ENCODE measurements at places on chromosomes 4 and X.

DNA sequence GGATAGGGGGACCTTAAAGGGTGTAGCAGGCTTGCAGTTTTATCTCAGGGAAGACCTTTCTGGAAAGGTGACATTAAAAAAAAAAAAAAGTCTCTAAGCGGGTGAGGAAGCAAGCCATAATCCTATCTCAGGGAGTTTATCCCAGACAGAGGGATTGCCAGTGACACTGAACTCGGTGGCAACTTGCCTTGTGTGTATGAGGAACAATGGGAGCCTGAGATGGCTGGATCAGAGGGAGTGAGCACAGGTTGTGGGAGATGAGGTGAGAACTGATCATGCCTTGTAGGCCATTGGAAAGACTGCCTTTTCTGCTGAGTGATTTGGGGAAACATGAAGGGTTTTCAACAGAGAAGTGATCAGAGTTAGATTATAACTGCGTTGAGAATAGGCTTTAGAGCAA is 31.1 kb downstream of the DTHD1 start:
- peaks cover 13% of the 10 kb centered on the region for H3K4me1 ChIP-seq
- H3K36me3 ChIP-seq: no peaks in the 10 kb centered on the region
- no peak overlapping the region for H3K27ac ChIP-seq
- no peak for DNase-seq

GRCh38 chrX:121581885-121582284 is 534.5 kb downstream of the GLUD2 start:
- no peak overlapping the region for H3K4me3 ChIP-seq
- no peaks in the 10 kb centered on the region for H3K4me1 ChIP-seq
- H3K36me3 ChIP-seq: no peaks in the 10 kb centered on the region

DNA sequence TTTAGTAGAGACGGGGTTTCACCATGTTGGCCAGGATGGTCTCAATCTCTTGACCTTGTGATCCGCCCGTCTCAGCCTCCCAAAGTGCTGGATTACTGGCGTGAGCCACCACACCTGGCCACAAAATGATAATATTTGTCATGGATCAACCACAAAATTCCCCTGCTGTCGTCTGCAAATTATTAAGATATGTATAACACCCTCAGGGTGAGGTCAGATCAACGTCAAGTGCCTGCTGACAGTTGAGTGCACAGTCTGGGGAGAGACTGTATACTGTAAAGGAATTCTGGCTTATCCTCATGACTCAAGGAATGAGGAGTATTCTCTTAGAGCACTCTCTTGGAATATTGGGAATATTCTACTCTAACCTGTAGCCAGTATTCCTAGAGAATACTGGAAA is 11.2 kb downstream of the EPGN start:
- no peak for DNase-seq
- H3K4me1 ChIP-seq: no peaks in the 10 kb centered on the region
- no peak overlapping the region for H3K4me3 ChIP-seq
- H3K27me3 ChIP-seq: no peaks in the 10 kb centered on the region

DNA sequence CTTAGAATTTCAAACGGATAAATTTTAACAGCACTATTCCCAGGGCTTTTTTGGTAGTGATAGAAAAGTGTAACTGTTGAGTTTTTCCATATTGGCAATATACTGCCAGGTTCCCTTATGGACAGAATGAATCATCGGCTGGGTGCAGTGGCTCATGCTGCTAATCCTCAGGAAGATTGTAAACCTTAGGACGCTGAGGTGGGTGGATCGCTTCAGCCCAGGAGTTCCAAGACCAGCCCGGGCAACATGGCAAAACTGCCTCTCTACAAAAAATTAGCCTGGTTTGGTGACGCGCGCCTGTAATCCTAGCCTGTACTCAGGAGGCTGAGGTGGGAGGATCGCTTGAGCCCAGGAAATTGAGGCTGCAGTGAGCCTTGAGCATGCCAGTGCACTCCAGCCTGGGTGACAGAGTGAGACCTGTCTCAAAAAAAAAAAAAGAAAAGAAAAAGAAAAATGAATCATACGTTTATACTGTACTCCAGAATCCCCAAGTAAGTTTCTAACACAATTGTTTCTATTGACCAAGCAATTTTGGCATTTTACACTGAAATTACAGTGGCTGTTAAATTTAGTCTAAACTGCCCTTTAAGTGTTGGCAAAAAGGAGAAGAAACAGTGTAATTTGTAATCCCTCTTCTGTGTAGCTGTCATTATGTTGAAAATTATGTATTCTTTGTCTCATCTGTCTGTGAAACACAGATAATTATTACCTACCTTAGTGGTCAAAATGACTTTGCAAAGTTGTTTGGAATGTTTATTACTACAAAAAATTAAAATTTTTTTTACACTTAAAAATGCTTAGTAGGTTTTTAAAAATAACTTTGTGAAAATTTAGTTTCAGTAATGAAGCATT is 1.8 kb downstream of the SLC30A9 start:
- H3K27ac ChIP-seq: peak overlapping the region; percentile 14
- H3K4me1 ChIP-seq: peaks cover 29% of the 10 kb centered on the region
- H3K4me3 ChIP-seq: no peak overlapping the region
- no peaks in the 10 kb centered on the region for H3K36me3 ChIP-seq
- DNase-seq: no peak

- no peaks in the 10 kb centered on the region for H3K27me3 ChIP-seq
- no peaks in the 10 kb centered on the region for H3K4me1 ChIP-seq
- no peak overlapping the region for H3K4me3 ChIP-seq
- no peak for DNase-seq
- H3K27ac ChIP-seq: no peak overlapping the region
- no peaks in the 10 kb centered on the region for H3K36me3 ChIP-seq
These were observed 123.3 kb downstream of the SLC10A7 start for GRCh38 chr4:146398404-146398803.

DNA sequence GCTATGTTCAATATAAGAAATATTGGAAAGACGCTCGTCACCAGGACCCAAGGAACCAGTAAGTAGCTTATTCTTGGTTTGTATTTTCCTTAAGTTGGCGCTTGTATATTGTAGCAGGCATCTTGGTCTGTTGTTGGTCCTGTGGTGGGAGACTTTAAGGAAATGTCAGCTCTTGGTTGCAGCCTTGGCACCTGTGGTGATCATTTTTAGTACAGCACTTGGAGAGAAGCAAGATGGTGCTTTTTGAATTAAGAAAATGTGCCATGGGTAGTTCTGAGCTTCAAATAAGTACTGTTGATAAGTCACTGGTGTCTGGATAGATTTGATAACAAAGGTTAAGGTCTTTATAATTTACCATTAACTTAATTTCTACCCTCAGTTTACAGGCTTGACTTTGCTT is 1.1 kb downstream of the RPS3A start:
- H3K36me3 ChIP-seq: peaks cover 23% of the 10 kb centered on the region
- H3K27ac ChIP-seq: peak overlapping the region; percentile 79
- DNase-seq: no peak

DNA sequence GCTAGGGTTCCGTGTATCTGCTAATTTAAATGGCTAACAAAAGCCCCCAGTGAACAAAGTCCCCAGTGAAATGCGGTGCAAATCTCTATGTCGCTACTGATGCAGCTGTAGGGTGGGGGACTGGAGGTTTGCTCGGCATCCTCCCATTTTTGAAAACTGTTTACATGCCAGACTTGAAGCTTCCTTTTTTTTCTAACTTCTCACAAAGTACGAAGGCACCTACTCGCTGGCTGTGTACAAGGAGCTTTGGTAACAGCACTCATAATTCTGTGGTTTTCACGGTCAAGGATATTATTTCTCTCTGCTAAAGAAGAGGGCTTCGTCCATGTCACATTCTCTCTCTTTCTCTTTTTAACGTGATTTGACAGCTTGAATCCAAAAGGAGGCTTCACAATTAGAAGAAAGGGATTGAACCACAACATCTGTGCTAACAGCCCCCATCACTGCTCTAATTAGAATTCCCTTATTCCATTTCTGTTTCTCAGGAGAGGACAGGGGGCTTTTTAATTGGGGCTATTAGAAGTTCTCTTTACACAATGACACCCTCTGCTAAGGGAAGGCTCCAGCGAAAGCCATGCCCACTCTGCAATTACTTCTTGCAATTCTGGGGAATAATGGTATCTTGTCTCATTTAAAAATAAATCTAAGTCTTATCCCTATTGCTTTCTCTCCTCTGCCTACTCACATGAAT is 46.7 kb downstream of the TMEM156 start:
- H3K4me1 ChIP-seq: peaks cover 3% of the 10 kb centered on the region
- DNase-seq: no peak
- no peak overlapping the region for H3K27ac ChIP-seq
- H3K27me3 ChIP-seq: no peaks in the 10 kb centered on the region

DNA sequence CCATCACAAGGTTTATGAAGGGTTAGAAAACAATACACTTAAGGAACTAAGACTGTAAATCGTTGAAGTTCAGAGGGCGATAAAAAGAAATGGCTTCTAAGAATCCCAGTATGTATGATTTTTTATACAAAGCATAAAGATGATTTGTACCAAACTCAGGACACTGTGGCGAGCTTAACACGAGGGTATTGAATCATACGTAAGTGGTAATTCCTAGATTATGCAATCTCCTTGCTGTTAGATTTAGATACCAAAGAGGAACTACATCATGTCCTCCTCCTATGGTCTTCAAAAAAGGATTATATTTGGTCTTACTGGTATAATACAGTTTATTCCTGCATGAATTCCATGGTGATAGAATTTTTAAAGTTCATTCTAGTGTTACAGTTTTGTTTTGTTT is 23.9 kb downstream of the NFKB1 start:
- no peak overlapping the region for H3K27ac ChIP-seq
- DNase-seq: no peak
- H3K4me1 ChIP-seq: peaks cover 63% of the 10 kb centered on the region

GRCh38 chr4:22233230-22233629 is 282.6 kb downstream of the ADGRA3 start:
- H3K27me3 ChIP-seq: no peaks in the 10 kb centered on the region
- H3K4me3 ChIP-seq: no peak overlapping the region
- no peaks in the 10 kb centered on the region for H3K36me3 ChIP-seq
- no peaks in the 10 kb centered on the region for H3K4me1 ChIP-seq

GRCh38 chrX:15496824-15497223 is 3.7 kb upstream of the PIR start:
- no peak for DNase-seq
- H3K4me1 ChIP-seq: no peaks in the 10 kb centered on the region
- no peaks in the 10 kb centered on the region for H3K27me3 ChIP-seq
- H3K36me3 ChIP-seq: no peaks in the 10 kb centered on the region
- no peak overlapping the region for H3K4me3 ChIP-seq

GRCh38 chr4:33090910-33091309 is 2370.7 kb downstream of the PCDH7 start:
- no peaks in the 10 kb centered on the region for H3K27me3 ChIP-seq
- H3K27ac ChIP-seq: no peak overlapping the region
- no peaks in the 10 kb centered on the region for H3K36me3 ChIP-seq
- no peak for DNase-seq
- H3K4me1 ChIP-seq: no peaks in the 10 kb centered on the region

- H3K4me3 ChIP-seq: no peak overlapping the region
- no peaks in the 10 kb centered on the region for H3K4me1 ChIP-seq
- no peak overlapping the region for H3K27ac ChIP-seq
- H3K36me3 ChIP-seq: no peaks in the 10 kb centered on the region
- DNase-seq: no peak
These were observed 64.4 kb downstream of the TBC1D19 start for GRCh38 chr4:26648260-26648659.

- DNase-seq: no peak
- H3K27ac ChIP-seq: no peak overlapping the region
- no peaks in the 10 kb centered on the region for H3K4me1 ChIP-seq
These were observed 34.8 kb downstream of the SMPX start for GRCh38 chrX:21723084-21723483.

GRCh38 chr4:146643812-146644401 is 5.2 kb downstream of the POU4F2 start:
- no peaks in the 10 kb centered on the region for H3K36me3 ChIP-seq
- no peaks in the 10 kb centered on the region for H3K4me1 ChIP-seq
- H3K4me3 ChIP-seq: no peak overlapping the region
- no peak overlapping the region for H3K27ac ChIP-seq
- peaks cover 4% of the 10 kb centered on the region for H3K27me3 ChIP-seq

DNA sequence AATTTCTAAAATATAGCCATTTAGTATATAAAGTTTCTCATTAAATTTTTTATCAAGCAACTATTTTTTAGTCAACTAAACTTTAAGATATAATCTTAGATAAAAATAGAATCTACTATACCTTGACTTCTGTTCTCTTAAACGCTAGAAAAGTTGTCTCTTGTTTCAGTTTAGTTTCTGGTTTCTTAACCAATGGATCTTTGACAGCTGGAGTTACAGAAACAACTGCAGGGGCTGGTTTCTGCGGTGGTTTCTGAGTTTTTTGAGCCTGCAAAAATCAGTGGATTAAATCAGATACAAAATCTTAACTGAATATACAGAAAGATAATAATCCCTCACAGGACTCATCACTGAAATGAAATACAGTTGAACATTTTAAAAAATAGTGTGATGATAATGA is 21.9 kb downstream of the INTS12 start:
- H3K27ac ChIP-seq: no peak overlapping the region
- no peak for DNase-seq
- H3K36me3 ChIP-seq: peaks cover 8% of the 10 kb centered on the region
- H3K27me3 ChIP-seq: no peaks in the 10 kb centered on the region
- H3K4me3 ChIP-seq: no peak overlapping the region
- no peaks in the 10 kb centered on the region for H3K4me1 ChIP-seq

- no peak for DNase-seq
- no peak overlapping the region for H3K4me3 ChIP-seq
- no peaks in the 10 kb centered on the region for H3K4me1 ChIP-seq
- H3K36me3 ChIP-seq: no peaks in the 10 kb centered on the region
- H3K27ac ChIP-seq: no peak overlapping the region
These were observed 221.0 kb downstream of the PALLD start for GRCh38 chr4:168717847-168718246.

GRCh38 chr4:154433543-154433942 is 58.1 kb downstream of the DCHS2 start:
- H3K4me1 ChIP-seq: no peaks in the 10 kb centered on the region
- H3K36me3 ChIP-seq: no peaks in the 10 kb centered on the region
- H3K27ac ChIP-seq: no peak overlapping the region
- DNase-seq: no peak

DNA sequence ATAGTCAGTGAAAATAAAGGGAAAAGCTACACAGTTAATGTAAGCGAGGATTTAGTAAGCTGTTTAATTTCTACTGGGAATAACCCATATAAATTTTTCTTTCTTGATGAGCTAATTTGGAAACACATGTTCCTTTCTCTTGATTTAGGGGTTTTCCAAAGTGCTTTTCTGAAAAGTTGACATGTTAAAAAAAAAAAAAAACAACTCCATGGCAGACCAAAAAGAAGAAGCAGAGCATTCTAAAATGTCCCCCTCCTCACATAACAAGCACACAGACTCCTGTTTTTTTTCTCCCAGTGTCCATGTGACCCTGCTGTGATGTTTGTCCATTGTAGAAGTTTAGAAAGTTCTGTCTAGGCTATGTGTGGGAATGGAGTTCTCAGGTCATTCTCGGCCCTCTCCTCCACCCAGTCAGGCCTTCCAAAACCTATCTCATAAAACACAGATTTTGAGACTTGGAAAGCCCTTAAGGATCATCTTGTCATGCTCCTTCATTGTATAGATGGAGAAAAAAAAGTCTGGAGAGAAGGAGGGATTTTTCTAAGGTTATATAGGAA is 792 bp downstream of the CLIC2 start:
- H3K4me3 ChIP-seq: no peak overlapping the region
- no peaks in the 10 kb centered on the region for H3K27me3 ChIP-seq
- H3K4me1 ChIP-seq: no peaks in the 10 kb centered on the region
- peak overlapping the region; percentile 64 for H3K27ac ChIP-seq
- H3K36me3 ChIP-seq: no peaks in the 10 kb centered on the region

All from CD8-positive, alpha-beta memory T cell (primary cell).